NCI-H2029 (cell line): ENCODE measurements at places on chromosomes 4 and X.

DNA sequence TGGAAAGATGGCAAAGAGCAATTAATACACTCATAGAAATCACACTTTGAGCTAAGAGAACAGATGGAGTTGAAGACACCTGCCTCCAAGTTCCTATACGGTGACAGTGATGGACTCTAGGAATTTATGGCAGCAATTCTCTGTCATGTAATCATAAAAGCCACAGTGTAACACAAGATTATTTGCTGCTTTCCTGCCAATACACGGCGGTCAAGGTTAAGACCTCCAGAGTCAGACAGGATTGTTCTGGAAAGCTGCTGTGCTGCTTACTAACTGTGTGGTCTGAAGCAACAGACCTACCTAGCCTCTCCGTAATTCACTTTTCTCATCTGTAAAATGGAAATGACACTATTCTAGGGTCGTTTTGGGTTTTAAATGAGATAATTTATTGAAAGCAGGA, 14.6 kb upstream of the KIT start:
- no peak for DNase-seq

DNA sequence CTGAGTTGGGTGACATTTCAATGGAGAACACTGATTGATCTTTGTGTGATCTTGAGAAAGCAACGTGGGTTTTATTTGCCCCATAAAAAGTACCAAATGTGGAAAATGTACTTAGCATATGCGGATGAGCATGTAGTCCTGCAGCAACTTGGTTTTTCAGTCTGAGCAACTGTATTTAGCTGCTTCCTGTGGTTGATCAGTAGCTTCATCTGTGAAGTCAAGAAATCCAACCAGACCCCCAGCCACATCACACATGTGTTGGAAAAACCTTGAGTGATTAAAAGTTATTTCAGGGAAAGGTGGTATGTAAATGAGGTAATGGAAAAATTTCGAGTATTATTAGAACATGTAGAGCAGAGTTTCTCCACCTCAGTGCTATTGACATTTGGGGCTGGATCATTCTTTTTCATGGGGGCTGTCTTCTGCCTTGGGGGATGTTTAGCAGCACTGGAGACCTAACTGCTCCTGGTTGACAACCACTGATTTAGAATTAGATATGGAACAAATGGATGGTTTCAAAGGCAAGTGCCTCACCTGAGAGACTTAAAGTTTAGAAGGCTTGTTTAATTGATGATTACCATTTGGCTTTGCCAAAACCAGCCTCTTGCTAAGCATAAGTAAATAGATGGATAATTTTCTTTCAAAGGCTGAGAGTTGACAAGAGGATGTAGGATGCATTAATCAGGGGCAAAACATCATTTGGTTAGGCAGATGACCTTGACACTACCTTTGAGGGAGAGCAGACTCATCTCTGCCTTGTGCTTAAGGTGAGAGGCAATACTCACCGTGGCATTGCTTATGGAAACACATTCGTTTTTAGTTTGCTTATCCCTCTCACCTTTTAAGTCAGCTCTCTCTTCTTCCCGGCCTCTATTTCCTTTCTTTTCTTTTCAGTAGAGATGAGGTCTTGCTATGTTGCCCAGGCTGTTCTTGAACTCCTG, 193.0 kb upstream of the RPS6KA3 start:
- no peak for DNase-seq

DNA sequence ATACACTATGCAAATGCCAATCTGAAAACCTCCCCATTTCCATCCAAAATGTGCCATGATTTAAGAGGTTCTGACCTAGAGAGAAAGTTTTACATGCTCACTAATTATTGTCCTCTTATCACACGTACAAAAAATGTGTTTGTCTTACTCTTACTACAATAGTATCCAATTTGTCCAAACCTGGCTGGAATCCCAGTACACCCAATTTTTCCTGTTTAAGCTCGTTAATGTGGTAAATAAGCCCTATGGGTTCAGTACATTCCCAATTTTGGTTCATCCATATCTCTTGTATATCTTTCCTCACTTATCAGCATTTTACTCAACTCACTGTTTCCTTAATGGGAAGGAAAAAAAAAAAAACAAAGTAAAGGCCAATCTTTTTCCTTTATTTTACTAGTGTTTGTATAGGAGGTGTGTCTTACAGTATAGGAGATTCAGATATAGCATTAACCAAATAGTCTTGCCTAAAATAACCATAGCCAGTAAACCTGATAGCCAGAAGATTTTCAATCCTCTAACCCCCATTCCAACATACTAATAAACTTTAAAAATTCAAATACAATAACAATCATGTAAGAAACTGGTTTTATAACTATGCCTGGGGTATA, 109.8 kb downstream of the PARM1 start:
- DNase-seq: no peak

DNA sequence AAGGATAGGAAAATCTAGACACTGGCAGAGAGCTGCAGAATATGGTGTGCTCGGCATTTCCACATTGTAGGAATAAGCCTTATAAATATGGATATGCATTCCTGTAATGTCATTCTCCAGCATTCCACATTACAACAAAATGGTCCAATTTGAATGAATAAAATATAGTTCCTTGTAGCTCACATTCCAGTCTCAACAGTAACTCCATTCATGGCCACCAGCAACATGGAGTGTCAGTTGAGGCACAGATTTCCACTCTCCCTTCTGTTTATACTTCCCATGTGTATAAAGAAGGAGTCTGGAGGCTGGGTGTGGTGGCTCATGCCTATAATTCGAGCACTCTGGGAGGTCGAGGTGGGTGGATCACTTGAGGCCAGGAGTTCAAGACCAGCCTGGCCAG, 84.5 kb downstream of the AASDH start:
- DNase-seq: no peak
